ENCODE measurements at places on chromosomes 2 and 18.

GRCh38 chr2:53067056-53067455 is 700.5 kb upstream of the CHAC2 start:
- no peak for DNase-seq

- no peak for DNase-seq
These were observed 368.1 kb upstream of the NETO1 start for GRCh38 chr18:73235921-73236320.

- DNase-seq = no peak
These were observed 43.6 kb downstream of the TSPYL6 start for GRCh38 chr2:54212456-54212855.

- no peak for DNase-seq
These were observed 67.8 kb upstream of the MAPK4 start for GRCh38 chr18:50492097-50492496.

- DNase-seq = no peak
These were observed 57.4 kb upstream of the EPHA4 start for GRCh38 chr2:221629468-221629867.

DNA sequence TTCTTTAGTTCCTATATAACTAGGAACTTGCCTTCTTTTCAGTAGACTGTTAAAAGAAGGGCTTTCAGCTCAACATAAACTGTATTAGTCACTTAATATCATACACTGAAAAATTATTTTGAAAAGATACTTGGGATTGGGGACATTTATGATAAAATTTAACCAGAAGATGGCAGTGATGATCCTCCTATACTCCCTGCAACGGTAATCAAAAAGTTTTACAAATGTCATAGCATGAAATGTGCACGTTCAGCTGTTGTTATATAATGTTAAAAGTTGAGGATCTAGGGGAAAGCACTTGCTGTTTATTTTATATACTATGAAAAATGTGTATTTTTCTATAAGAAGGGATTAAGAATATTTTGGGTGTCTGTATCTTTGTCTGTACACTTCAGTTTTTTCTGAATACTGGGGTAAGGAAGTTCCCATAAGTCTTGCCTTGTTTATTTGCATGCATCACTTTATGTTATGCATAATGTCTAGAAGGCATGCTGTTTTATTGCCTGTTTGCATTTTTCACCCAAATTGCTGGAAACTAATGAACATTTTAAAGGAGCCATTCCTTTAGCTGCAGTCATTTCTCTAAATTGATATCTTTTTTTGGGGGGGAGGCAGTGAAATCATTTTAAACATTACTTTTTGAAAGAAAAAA is 19.0 kb downstream of the DYNC1I2 start:
- DNase-seq = no peak

DNA sequence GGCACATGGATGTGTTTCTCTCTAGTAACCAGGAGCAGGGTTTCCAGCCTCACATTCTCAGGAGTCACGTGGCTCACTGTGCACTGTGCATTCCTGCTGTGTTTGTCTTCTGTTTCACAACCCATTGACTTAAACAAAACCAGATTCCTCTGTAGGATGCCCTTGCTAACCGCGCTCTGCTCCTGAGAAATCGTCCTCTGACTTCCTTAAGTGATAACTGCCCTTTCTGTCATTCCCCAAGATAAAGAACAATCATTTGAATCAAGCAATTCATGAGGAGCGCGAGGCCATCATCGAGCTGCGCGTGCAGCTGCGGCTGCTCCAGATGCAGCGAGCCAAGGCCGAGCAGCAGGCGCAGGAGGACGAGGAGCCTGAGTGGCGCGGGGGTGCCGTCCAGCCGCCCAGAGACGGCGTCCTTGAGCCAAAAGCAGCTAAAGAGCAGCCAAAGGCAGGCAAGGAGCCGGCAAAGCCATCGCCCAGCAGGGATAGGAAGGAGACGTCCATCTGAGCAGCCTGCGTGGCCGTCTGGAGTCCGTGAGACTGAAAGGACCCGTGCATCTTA is 60.2 kb downstream of the RALBP1 start:
- DNase-seq = no peak

GRCh38 chr2:128640845-128641360 is 322.2 kb upstream of the HS6ST1 start:
- no peak for DNase-seq
